Adrenal gland (tissue), 19 donors: ENCODE measurements at places on chromosomes 12 and 14. TPM values are rescaled to one million over a fixed set of nuclear protein-coding genes. Genes with fewer than 3 reads are reported as not detected.

POTEM gene
- not detected for total RNA-seq

GALNT8 gene
- 0.65 TPM for total RNA-seq

PRH2 gene
- total RNA-seq, result not detected

PRPH gene
- not detected for total RNA-seq

SLCO1B3 gene
- total RNA-seq, result not detected

SYCP3 gene
- total RNA-seq, result not detected

MLXIP gene
- 37.9 TPM for total RNA-seq

DDX51 gene
- 22.5 TPM for total RNA-seq

PZP gene
- total RNA-seq, result not detected

CLEC4D gene
- total RNA-seq, result not detected

ITGB7 gene
- total RNA-seq, result 1.2 TPM

RASSF8 gene
- total RNA-seq, result 39.3 TPM

TBK1 gene
- total RNA-seq, result 23.2 TPM

GLT8D2 gene
- 16.1 TPM for total RNA-seq

HOXC13 gene
- not detected for total RNA-seq

ANO4 gene
- total RNA-seq, result 31.6 TPM

DIO2 gene
- 98.6 TPM for total RNA-seq

RNASE3 gene
- 0.81 TPM for total RNA-seq

GSC gene
- total RNA-seq, result not detected

TAS2R50 gene
- 1.0 TPM for total RNA-seq

LRP1 gene
- 291 TPM for total RNA-seq

RERG gene
- total RNA-seq, result 89.7 TPM

CYP27B1 gene
- 2.8 TPM for total RNA-seq

LRP1-AS gene
- total RNA-seq, result not detected

DPF3 gene
- total RNA-seq, result 2.3 TPM

MIP gene
- total RNA-seq, result 1.6 TPM
